ENCODE measurements at places on chromosomes 3 and 15.

DNA sequence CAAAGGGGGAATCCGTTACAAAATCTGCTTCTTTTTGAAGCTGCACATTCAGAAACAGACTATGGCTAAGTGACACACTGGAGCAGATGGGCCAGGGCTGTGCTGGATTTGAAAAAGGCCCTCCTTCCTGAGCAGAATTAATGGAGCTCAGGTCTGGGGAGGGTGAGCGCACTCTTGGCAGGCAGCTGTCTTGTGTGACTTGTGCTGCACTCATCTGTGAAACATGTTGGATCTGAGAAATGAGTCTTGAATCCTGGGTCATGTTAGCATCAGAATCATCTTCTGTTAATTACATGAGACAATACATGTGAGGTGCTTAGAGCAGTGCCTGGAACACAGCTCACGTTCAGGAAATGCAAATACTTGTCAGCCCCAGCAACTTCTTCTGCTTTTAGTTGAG is 219.6 kb downstream of the THSD4 start:
- DNase-seq, result no peak

DNA sequence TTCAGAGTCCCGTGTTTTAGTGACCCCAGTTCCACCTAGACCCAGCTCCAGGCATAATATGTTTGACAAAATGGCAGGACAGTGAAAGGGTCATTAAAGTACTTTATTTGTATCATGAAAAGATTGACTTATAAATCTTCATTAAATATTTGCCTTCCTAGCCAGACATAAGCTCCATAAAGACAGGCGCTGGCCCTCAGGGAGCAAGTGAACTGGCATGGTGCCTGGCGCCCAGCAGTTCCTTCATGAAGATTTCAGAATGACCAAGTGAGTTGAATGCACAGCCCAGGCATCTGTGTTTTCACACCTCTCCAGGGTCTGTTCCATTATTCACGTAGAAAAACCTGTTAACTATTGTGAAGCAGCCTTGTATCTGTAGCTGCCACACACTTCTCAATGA is 166.2 kb downstream of the GAP43 start:
- no peak for DNase-seq

GRCh38 chr15:90201944-90202375 is 830 bp downstream of the SEMA4B start:
- no peak for DNase-seq

DNA sequence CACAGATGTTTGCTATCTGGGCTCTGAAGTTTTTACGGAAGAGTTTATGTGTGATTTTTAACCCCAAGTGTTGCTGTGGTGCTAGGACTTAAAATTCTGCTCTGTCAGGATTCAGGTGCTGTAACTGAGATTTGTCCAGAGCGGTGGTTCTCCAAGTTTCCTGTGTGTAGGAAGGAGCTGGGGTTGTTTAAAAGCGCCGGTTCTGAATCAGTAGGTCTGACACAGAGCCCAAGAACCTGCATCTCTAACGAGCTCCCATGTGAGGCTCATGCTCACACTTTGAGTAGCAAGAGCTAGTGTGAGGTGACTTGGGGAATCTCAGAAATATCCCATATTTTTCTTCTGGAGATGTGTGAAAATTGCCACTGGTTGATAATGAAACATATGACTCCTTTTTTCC is 325.5 kb downstream of the SATB1 start:
- no peak for DNase-seq

- DNase-seq, result no peak
These were observed 134.6 kb downstream of the PEAK1 start for GRCh38 chr15:77285057-77285997.

All from stimulated activated CD4-positive, alpha-beta T cell treated with anti-CD3 and anti-CD28 coated beads, Interleukin-12 subunit alpha, Interleukin-12 subunit beta, amount 100 ng/mL, for 4 hours (primary cell).